ENCODE measurements at places on chromosomes 6 and 20.

DNA sequence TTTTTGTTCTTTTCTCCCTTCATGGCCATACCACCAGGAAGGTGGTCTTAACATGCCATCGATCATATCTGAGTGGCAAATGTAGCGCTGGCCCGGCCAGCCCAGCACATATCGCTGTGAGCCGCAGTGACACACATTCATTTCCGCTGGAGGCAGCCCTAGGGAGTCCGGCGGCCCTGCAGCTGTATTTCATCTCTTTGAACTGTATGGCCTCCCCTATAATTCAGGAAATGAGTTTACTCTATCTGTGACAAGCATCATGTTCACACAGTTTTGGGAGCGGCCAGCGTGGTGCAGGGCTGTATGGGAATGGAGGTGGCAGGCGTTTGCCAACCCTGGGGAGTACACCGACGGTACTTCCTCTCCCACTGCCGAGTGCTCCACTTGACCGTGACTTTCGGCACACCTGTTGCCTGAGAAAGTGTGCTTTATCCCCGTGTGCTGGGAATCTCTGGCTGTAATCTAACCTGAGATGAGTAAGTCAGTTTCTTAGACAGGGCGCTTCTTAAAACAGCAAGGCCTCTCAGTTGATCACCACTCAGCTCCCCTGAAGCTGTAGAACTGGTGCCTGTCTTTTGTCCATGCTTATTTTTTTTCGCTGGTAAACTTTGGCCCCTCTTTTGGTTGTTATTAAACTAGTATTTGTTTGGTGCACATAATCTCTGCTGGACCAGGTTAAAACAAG, 257.1 kb upstream of the TAB2 start:
- no peak for DNase-seq

- no peak for DNase-seq
These were observed 6.8 kb upstream of the ADTRP start for GRCh38 chr6:11785415-11785773.

DNA sequence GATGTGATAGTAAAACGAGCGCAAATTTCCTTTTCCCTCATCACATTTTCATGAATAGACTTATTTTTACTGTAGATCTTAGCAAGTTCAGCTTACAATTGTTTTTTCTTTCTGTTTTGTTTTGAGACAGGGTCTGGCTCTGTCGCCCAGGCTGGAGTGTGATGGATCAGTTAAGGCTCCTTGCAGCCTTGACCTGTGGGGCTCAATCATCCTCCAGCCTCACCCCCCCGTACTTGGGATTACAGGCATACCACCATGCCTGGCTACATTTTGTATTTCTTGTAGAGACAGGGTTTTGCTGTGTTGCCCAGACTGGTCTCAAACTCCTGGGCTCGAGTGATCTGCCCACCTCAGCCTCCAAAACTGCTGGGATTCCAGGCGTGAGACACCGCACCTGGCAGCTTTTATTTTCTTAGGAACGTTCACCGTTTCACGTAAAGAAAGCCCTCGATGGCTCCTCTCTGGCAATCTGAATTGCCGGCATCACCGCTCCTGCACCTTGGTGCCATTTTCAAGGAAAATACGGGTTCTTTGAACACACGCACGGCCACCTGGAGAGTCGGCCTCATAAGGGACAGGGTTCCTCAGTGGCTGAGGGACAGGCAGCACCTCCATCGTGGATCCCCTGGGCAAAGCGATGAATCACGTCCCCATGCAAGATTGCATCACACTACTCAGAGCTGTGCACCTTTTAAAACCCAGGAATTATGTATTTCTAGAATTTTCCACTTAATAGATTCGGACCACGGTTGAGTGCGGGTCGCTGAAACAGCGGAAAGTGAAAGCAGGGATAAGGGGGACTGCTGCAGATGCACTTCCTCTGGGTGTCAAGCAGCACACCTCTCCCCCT, 78.7 kb downstream of the IRF4 start:
- DNase-seq = no peak

- no peak for DNase-seq
These were observed 62.2 kb downstream of the ARFGEF2 start for GRCh38 chr20:48983423-48984400.

- DNase-seq = no peak
These were observed 89.0 kb downstream of the IPCEF1 start for GRCh38 chr6:154267508-154268106.

GRCh38 chr20:21272279-21272678, 30.9 kb upstream of the XRN2 start:
- no peak for DNase-seq

GRCh38 chr6:117206522-117206921, 58.8 kb upstream of the VGLL2 start:
- no peak for DNase-seq

- DNase-seq = no peak
These were observed 44.8 kb downstream of the FARS2 start for GRCh38 chr6:5305968-5306626.

DNA sequence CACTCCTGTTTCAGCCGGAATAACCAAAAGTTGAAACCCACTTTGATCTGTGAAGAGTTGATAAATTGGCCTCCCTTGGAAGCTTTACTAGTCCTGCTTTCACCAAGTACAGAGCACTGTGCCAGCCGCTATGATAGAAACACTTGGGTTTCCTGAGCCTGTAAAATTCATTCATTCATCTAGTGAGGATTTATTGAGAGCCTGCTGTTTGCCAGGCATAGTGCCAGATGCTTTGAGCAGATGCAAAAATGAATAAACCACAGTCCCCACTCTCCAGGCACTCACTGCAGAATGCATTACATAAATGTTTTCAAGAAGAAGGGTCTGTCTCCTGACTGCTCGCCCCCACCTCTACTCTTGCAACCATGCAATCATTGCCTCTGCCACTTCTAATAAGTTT, 25.3 kb upstream of the TMEM217 start:
- no peak for DNase-seq

- DNase-seq = no peak
These were observed 322.2 kb downstream of the ESR1 start for GRCh38 chr6:152129691-152130151.

- no peak for DNase-seq
These were observed 103.4 kb downstream of the LRRC1 start for GRCh38 chr6:53898026-53898795.

GRCh38 chr20:58131551-58132142, 96.8 kb downstream of the ANKRD60 start:
- DNase-seq = no peak

- no peak for DNase-seq
These were observed 49.1 kb downstream of the TXLNB start for GRCh38 chr6:139242457-139243240.

DNA sequence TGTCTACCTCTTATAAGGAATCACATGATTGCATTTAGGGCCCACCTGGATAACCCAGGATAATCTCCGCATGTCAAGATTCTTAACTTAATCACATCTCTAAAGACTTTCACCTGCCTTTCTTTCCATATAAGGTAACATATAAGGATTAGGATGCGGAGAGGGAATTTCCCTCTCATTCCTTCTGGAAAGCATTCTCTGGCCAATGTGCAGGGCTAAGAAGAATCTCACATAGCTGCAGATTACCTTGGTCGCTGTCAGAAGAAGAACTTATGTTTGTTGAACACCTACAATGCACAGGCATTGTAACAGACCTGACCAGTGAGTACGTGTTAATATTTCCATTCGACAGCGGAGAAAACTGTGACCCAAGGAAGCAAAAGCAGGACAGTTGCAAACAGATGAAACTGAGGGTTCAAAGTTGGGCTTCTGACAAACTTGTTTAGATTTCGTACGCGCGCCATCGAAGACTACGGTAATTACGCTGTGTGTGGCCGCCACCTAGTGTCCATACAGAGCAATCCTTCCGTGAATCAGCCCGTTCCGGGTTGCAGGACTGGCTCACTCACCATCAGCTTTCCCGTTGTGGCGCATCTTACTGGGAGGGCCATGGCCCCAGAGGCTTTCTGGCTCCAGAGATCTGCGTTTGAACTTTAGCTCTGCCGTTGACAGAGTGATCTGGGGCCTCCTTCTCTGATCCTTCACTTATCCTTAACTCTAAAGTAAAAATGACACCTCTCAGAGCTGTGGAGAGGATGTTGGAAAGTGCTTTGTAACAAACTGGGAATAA, 9.5 kb downstream of the C20orf202 start:
- no peak for DNase-seq

GRCh38 chr6:167856999-167857660, 30.4 kb downstream of the AFDN start:
- no peak for DNase-seq

DNA sequence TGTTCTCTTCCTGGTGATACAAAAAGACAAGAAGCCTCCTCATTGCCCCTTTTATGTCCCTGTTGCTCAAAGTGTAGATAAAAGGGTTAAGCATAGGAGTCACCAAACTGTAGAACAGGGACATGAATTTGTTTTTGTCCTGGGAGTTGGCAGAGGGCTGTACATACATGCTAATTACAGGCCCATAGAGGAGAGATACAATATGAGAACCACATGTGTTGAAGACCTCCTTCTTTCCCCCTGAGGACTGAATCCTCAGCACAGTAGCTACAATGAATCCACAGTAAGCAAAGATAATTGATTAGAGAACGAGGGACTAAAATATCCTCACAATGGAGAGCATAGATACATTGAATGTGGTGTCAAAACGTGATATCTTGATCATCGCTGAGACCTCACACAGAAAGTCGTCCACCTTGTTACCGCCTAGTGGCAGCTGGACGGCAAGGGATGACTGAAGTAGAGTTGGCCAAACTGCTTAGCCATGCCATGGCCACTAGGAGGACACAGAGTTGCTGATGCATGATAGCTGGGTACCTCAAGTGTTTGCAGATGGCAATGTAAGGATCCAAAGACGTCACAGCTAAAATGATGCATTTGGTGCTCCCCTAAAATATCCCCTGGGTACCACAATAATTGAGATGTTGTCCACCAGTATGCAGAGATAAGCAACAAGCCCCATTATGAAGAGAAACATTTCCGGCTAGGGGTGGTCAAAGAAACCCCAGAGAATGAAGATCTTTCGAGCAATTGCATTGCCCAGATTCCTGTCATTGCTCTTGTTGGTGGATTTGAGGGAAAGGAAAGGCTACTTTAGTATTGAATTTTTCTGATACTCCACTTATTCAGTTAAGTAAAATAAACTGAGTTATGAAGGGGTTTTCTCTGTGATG, 15.0 kb downstream of the OR2B3 start:
- no peak for DNase-seq

- DNase-seq = no peak
These were observed 5.5 kb upstream of the DLL1 start for GRCh38 chr6:170296423-170296745.

GRCh38 chr20:51812861-51813260, 10.5 kb upstream of the SALL4 start:
- no peak for DNase-seq

- DNase-seq = no peak
These were observed 29.0 kb upstream of the EEF1E1 start for GRCh38 chr6:8131265-8131897.

- no peak for DNase-seq
These were observed 170.3 kb upstream of the SNX9 start for GRCh38 chr6:157652601-157653363.

GRCh38 chr6:16575655-16576054, 185.6 kb downstream of the ATXN1 start:
- no peak for DNase-seq

- DNase-seq = no peak
These were observed 326.5 kb upstream of the RUNX2 start for GRCh38 chr6:45001663-45002062.

DNA sequence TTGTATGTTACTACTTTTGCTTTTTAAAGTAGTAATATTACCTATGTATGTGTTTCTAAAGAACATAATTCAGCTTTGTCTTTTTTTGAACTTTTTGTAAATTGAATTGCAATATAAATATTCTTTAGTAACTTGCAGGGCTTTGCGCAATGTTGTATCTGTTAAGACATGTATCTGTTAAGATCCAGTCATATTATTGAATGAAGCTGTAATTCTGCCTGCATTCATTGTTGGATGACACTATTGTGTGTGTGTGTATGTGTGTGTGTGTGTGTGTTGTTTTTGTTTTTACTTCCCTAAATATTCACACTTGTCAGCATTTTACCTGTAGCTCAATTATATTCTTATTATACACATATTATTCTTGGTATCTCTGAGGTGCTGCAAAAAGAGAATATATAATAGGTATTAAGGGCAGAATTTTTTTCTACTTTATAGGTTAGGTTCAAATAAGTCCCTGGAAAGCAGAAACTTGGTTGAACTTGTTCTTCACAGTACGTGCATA, 164.0 kb downstream of the MEI4 start:
- DNase-seq = no peak

- DNase-seq = no peak
These were observed 411.0 kb upstream of the AGPAT4 start for GRCh38 chr6:161684731-161685475.

DNA sequence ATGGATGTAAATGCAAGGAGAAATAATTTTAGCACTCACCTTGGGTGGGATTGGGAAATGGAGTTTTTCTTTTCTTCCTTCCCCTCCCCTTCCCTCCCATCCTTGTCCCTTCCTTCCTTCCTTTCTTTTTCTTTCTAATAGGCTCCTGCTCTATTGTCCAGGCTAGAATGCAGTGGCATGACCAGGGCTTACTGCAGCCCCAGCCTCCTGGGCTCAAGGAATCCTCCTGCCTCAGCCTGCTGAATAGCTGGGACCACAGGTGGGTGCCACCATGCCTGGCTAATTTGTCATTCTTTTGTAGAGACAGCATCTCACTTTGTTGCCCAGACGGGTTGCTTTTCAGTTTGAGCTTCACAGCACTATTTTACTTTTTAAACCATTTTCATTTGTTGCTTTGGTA, 21.5 kb upstream of the ATRN start:
- no peak for DNase-seq

- DNase-seq = no peak
These were observed 21.7 kb upstream of the SENP6 start for GRCh38 chr6:75579951-75580350.

GRCh38 chr6:35903679-35904078, 17.2 kb downstream of the SRPK1 start:
- no peak for DNase-seq

GRCh38 chr20:3433744-3434143, 26.3 kb upstream of the DNAAF9 start:
- DNase-seq = no peak

DNA sequence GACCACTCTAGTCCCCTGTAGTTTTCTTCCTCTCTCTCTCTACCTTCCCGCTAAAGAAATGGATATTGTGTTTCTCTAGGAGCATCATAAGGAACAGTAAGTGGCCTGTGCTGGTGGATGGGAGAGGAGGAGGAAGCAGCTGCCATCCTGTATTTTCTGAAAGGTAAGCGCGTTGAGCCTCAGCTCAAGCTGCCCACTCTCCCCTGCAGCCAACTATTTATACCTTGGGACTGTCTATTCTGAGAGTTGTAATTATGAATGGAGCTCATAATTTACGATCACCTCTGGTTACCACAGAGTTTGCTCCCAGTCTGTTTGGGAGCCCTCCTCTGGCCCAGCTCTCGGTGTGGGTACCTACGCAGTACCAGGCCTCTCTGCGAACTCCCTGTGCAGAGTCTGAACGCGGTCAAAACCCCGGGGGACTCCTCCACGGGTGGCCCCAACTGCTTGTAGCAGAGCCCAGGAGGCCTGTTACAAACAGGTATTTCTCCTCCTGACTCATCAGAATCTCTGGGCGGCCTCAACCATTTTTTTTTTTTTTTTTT, 285.4 kb downstream of the SMOC2 start:
- no peak for DNase-seq

All from cortex of kidney (tissue), 1 donor.